Activated T-cell treated with anti-CD3 and anti-CD28 coated beads for 24 hours (primary cell): ENCODE measurements at places on chromosomes 7 and 10.

DNA sequence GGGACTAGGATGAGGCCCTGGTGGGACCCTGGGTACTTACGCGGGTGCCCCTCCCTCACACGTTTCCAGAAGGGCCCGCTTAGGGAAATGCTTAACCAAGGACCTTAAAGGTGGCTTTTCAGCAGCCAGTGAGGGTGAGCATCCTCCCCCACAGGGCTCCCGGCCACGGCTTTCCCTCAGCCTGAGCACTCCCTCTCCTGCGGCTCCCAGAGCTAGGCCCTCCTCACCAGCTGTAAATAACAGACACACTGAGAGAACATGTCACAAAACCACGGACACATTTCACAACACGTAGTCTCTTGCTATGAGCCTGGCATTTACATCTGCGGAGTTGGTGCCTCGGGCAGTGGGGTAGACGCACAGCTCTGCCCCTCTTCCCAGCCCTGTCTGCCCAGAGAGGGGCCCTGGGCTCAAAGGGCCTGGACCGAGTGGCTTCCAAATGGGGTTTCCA is 25.2 kb downstream of the GRID1 start:
- no peak for DNase-seq

DNA sequence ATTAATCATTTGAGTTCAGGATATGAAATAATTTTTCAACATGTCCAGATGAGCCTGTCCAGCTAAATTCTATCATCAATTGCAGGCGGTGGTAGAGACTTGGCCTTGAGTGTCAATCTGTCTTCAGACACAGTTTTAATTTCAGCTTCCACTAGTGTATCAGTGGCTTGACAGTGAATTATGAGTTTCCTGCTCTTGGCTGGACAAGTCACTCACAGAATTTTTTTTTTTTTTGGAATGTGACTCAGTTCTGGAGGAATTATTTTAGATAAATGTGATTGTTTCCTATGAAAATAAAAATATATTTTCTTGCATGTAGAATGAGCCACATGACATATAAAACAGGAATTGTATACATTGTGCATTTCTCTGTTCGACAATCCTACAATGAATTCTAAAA is 319.9 kb upstream of the AKR1E2 start:
- DNase-seq, result no peak

DNA sequence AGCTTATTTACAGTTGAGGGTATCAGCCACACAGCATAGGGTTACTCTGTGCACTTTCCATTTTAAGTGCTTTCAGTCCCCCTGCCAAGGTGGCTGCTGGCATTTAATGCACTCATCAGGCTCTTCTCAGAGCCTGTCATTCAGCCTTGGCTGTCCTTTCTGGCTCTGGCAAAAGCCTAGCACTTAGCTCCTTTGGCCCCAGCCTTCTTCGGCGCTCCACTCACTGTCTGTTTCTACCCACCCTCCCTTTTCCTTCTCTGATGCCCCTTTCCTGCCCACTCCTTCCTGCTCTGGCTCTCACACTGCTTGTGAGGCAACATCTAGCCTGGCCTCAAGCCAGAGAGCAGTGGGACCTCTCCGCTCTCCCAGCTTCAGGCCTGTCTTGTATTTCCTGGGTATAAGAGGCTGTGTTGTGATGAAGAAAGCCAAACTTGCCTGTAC is 60.2 kb downstream of the WIPF3 start:
- DNase-seq, result no peak

GRCh38 chr7:158587162-158588084 is at the start of gene PTPRN2:
PTPRN2 (minus strand) TSS chr7:158587823.
- peak; percentile 60 for DNase-seq

DNA sequence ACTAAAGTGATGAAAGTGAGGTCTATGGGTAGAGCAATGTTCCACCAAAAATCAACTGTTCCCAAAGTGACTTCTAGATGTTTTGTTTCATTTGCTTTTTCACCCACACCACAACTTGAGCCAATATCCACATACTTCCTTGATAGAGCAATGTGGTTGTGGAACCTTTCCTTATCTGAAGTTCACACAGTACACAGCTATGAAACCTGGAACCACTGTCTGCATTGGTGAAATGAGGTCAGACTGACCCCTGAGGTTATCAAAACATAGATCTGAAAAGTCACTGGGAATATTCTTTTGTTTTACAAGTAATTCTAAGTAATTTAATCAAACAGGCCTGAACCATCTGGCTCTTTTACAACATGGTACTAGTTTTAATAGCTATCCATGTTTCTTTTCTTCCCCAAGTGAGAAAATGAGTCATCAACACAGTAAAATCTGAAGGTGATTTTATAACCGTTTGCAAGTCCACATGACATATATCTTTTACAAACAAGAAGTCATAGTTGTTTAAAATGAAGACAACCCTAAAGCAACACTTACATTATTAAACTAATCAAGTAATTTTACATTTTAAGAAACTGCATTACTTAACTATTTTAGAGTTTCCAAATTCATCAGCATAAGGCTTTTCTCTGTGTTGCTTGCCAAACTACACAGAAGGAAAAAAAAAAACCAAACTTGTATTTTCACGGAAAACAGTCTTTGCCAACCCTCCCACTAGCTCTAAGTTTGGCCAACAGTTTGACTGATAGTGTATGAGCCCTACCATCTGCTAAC is 80.3 kb downstream of the LRRC17 start:
- DNase-seq, result no peak

DNA sequence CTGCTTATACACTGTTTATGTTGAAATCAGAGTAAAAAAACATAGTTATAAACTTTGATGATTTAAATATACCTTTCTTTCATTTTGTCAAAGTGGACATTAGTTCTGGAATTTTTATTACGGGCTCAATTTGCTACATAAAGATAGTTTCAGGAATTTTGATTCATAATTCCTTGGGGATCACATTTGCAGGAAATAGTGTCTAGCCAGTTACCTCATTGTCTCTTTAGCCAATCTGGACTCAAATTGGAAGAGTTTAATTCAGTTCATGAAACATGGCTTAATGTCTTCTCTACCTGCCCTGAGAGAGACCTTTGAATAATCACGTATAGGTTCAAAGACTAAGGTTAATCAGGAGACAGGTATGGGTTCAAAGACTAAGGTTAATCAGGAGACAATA is 262.6 kb downstream of the HGF start:
- DNase-seq, result no peak

- no peak for DNase-seq
These were observed 114.6 kb downstream of the ZNF438 start for GRCh38 chr10:30917067-30917466.

GRCh38 chr10:6228647-6229046 is 25.9 kb downstream of the PFKFB3 start:
- no peak for DNase-seq

DNA sequence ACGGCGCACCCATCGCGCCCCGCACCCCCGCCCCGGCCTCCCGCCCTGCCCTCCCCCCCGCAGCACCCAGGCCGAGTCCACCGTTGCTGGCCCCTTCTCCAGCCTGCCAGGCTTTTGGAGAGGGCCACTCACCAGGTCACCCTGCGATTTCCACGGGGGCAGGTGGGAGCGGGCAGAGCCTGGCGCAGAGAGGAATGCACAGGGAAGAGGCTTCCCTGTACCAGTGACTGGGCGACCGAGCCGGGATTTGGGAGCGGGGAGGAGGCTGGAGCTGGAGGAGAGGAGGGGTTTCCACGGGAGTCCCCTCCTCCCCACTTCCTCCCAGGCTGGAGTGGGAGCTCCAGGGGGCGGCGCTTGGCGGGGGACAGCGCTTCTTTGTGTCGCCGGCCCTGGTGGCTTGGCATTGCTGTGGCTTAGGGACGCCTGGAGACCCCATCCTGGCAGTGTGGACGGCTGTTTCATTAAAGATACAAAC is 19.3 kb downstream of the TCAF1 start:
- no peak for DNase-seq

GRCh38 chr7:108286290-108286904 is 156.2 kb upstream of the LAMB4 start:
- DNase-seq, result no peak

DNA sequence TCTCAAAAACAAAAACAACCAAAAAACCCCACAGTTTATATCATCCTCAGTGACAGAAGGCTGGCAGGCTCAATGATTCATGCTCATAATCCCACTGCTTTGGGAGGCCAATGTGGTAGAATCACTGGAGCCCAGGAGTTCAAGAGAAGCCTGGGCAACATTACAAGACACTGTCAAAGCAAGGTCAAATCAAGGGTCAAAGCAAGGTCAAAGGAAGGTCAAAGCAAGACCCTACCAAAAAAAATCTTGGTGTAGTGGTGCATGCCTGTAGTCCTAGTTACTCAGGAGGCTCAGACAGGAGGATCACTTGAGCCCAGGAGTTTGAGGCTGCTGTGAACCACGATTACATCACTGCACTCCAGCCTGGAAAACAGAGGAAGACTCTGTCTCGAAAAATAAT is 14.2 kb upstream of the NPC1L1 start:
- DNase-seq, result no peak

GRCh38 chr10:49610114-49610457 is at the start of gene SLC18A3:
SLC18A3 (plus strand) TSS chr10:49610310; CDS start chr10:49610741, 431 bp downstream.
- DNase-seq, result no peak

GRCh38 chr10:114685456-114685855 is 27.4 kb upstream of the ABLIM1 start:
- no peak for DNase-seq

- no peak for DNase-seq
These were observed 173.8 kb downstream of the PARD3 start for GRCh38 chr10:34641147-34641912.

DNA sequence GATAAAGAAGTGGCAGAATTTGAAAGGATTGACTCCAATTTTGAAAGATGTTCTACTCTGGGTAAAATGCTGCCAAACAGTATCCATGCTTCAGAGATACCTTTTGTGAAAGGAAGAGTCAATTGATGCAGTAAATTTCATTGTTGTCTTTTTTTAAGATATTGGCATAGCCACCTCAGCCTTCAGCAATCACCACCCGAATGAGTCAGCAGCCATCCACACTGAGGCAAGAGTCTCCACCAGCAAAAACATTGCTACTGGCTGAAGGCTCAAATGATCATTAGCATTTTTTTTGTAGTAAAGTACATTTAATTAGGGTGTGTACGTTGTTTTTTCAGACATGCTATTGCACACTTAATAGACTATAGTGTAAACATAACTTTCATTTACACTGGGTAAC is 31.7 kb upstream of the CYP26C1 start:
- DNase-seq, result no peak

DNA sequence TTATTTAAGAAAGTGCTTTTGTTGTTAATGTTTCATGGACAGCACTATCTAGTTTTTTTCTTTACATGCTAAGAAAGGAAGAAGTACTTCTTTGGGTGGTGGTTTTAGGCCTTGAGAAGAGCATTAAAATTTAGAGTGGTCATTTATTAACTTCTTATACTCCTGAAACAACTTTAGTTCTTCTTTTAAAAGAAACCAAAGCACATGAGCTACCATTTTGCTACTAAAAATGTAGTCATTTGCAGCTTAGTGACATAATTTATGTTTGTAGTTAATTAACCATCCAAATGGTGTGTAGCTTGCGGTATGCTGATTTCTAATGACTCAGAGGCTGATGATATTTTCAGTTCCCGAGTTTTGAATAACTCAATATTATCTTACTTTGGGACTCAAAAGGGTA is 207.5 kb downstream of the BBS9 start:
- DNase-seq, result no peak

DNA sequence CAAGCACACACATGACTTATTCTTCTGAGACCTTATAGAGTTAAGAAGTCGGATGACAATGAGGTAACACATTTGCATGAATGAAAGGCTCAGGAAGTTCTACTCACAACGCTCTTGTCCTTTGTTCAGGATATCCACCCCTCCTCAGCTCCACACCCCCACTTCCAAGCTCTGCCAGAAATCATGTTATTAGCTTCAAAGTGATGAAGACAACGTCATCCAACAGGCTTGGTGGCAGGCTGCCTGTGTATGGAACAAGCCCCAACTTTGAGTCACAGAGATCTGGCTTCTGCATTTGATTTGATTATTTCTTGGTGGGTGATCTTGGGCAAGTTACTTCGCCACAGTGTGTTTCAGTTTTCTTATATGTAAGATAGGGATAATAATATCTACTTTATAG is 12.4 kb upstream of the BMPER start:
- DNase-seq, result no peak

DNA sequence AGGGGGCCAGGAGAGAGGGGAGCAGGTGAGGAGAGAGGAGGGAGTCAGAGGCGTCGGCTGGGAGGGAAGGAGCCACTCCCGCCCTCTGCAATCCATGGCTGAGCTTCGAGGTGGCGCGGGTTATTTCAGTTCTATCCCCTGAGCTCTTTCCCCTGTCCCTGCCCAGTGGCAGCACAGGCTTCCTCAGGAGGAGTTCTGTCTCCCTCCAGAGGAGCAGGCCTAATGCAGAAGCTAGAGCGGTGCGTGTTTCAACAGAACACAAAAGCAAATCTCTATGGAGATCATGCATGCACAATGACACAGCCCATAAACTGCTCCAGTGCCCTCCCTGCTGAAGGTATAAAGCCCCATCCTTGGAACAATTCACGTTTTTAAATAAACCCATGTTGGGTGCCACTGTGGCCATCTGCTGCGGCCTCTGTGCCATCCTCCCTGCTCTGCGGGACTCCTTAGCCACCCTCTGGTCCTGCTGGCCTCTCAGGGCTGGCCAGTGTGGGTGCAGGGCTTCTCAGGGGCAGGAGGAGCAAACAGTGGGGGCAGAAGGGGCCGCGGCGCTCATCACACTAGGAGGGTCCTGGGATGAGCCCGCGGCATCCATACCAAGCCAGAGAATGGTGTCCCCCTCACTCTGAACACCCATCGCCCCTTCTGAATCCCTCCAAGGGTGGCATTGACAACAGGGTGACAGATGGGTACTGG is 192.6 kb upstream of the LYZL2 start:
- DNase-seq, result no peak

DNA sequence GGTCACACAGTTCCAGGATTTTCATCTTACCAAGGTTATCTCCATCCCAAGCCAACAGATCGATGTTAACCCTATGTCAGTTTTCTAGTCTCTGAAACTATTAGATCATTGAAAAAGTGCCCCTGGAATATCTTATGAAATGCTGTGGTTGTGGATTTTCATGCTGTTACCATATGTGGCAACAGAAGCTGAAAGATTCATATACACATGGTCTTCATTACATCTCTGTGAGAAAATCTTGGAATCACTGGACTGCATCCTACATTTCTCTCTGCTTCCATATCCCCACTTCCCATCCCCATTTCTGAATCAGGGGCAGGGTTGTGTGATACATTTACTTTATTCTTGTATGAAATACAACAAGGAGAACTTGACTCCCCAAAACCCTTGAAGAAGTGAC is 146.1 kb downstream of the SLC16A9 start:
- no peak for DNase-seq

DNA sequence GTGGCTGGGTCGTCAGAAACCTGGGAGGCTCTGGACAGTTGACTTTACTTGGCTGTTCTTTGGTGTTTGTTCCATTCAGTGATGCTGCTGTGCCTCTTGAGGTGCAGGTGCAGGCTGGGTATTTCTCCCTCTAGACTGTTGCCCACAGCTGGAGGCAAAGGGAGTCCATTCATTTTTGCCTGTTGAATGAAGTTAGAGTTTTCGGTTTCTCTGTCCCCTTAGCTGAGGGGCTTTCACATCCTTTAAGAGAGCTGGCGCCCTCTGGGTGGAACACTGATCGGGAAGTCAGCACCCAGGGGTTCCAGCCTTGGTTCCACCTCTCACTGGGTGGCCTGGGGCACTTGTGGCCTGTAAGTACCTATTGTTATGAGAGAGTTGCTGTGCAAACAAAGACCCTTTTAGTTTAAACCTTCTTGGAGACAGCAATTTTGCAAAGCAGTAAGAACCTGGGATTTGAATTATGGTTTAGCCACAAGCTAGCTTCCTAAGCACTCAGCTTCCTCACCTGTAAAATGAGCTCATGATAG is 67.2 kb downstream of the GRK5 start:
- DNase-seq, result no peak
